ELR (cell line): ENCODE measurements at places on chromosomes 7 and 10.
A peak's percentile ranks its signal among the peaks of the same experiment; 100 is the strongest.

- DNase-seq: no peak
These were observed 51.6 kb upstream of the MACC1 start for GRCh38 chr7:20268824-20269223.

DNA sequence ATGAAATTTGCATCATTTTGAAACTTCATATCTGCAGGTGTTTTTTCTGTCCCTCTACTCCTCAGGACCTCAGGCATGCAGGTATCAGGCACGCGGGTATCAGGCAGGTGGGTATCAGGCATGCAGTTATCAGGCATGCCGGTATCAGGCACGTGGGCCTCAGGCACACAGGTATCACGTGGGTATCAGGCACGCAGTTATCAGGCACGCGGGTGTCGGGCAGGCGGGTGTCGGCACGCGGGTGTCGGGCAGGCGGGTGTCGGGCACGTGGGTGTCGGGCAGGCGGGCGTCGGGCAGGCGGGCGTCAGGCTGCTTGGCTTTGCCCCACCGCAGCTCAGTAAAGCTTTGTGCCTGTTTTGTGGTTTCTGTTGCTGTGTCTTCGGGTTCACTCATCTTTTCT, 8.7 kb downstream of the SPRN start:
- no peak for DNase-seq

DNA sequence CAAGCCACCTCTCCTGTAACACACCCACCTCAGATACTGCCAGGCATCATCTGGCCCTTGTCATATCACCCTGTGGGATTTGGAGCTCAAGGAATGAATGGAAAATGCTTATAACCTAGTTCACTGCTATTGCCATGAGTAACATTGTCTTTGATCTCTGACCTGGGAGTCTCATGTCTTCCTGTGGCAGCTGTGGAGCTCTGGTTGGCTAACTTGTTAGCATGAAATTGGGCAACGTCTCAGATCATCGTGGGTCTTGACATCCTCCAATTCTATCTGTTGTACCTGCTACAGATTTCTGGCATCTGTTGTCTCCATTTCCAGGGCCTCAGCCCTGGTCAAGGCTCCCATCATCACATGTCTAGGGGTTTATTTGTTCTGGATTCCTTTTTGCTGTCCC, 2.2 kb upstream of the TMEM270 start:
- DNase-seq: no peak

DNA sequence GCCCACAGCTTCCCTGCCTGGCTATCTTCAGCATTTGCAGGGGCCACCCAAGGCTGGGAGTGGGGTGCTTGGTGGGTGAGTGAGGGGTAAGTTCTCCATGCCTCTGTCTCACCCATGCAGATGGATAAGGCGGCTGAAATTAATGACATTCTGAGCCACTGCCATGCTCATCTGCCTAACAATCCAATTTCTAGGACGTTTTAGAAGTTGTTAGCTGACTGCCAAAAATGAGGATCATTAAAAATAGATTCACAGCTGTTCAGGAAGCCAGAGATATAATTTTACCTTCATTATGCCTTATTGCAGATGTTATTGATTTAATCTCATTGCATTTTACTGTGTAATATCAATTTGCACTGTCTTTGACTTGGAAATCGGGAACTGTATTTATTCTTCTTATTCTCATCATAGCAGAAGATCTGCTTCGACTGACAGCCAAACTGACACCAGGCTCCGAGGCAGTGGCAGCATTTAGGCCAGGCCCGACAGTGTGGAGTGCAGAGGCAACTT, 334.4 kb upstream of the NPVF start:
- DNase-seq: no peak

GRCh38 chr7:1705856-1706255, 35.8 kb downstream of the ELFN1 start:
- DNase-seq: no peak

DNA sequence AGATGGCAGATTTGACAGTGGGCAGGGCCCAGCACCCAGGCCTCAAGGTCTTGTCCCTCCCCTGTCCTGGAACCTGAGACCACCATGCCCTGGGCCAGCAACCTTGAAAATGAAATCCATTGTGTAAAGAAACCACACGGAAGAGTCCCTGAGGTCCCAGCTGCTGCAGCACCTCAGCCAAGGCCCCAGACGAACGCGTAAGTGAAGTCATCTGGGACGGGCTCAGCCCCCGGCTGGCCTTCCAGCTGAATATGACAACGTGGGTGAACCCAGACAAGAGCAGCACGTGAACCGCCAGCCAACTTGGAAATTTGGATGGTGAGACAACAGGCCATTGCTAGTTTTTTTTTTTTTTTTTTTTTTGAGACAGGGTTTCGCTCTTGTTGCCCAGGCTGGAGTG, 70.3 kb downstream of the CYTH3 start:
- no peak for DNase-seq

GRCh38 chr7:28338041-28338440, 74.3 kb upstream of the CREB5 start:
- DNase-seq: no peak

DNA sequence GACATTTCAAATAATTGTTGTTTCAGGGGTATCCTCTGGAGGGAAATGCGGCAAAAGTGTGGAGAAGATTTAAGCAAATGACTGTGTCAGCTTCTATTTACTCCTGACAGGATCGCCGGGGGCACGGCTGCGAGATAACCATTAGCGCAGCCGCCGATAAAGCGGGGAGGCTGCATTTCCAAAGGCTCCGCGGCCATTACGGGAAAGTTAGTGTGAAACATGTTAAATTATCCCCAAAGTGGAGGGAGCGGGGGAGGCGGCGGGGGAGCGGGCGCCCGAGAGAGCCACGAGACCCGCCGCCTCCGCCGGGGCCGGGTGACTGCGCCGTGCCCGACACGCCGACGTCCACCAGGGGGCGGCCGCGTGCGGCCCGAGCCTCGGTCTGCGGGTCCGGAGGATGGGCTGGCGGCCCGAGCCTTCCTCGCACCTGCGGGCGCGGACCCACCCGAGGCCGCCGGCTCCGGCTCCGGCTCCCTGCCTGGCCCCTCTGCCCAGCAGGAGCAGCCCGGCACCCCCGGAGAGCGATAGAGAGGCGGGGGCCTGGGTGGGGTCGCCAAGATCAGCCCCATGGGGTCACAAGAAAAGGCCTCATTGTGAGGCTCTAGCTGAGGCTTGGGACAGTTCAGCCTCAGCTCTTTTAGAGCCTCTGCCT, 74.4 kb upstream of the PAX2 start:
- peak; percentile 33 for DNase-seq

- DNase-seq: no peak
These were observed 101.1 kb downstream of the SLC37A3 start for GRCh38 chr7:140297192-140297591.

DNA sequence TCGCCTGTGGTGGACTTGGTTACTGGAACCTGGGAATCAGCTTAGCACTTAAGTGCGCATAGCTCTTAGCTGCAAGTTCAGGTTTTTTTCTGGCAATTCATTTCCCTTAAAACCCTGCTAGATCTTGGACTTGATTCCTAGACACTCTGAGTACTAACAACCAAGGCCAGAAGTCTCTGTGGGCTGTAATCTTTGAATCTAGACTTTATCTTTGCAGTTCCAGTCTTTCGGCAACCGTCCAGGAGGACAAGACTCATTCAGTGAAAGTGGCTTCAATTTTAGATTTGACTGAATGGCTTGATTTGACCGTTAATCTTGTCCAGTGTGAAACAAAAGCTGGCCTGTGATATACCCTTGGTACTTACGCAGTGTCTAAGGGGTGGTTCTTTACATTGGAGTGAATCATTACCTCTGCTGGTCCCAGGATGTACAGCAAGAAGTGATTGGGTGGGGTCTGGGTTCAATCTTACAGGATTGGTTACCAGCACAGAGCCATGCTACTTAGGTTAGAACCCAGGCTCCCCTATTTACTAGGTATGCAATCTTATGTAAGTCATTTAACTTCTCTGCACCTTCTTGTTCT, 16.4 kb downstream of the PTTG1IP2 start:
- no peak for DNase-seq

GRCh38 chr10:1316121-1316808, 260.1 kb downstream of the WDR37 start:
- no peak for DNase-seq

- no peak for DNase-seq
These were observed 171.9 kb upstream of the SP8 start for GRCh38 chr7:20958572-20958971.

- no peak for DNase-seq
These were observed 377.6 kb downstream of the MDFIC start for GRCh38 chr7:115299397-115300037.

DNA sequence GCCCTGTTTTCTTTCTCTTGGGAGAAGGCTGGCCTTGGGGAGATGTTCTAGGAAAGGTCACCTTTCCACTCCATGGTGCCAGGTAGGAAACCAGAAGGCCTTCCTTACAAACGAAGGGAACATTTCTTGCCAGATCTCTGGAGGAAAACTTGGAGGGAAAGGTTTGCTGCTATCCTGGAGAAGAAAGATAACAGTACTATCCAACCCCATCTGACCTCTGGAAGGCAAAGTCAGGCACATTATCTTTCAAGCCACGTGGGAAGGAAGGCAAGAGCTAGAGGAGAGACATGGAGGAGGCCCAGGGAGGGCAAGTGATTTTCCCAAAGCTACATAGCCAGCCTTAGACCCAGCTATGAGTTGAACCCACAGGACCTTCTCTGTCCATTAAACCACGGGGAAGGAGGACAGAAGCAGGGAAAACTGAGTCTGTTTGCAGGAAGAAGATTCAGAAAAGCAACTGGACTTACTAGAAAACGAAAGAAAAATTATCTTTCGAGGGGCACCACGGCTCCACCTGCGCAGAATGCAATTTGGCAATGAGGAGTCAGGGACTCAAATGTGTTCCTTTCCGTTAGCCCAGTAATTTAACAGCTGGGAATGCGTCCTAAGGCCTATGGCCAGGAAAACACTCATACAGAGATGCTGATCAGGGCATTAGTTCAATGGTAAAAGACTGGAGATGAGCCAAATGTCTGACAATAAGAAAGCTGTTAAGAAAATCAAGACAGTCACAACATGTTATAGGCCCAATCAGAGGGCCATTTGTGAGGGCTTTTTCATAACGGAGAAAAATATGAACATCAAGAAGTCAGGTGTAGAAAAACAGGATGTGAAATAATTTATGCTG, 32.0 kb upstream of the PSAP start:
- DNase-seq: no peak

DNA sequence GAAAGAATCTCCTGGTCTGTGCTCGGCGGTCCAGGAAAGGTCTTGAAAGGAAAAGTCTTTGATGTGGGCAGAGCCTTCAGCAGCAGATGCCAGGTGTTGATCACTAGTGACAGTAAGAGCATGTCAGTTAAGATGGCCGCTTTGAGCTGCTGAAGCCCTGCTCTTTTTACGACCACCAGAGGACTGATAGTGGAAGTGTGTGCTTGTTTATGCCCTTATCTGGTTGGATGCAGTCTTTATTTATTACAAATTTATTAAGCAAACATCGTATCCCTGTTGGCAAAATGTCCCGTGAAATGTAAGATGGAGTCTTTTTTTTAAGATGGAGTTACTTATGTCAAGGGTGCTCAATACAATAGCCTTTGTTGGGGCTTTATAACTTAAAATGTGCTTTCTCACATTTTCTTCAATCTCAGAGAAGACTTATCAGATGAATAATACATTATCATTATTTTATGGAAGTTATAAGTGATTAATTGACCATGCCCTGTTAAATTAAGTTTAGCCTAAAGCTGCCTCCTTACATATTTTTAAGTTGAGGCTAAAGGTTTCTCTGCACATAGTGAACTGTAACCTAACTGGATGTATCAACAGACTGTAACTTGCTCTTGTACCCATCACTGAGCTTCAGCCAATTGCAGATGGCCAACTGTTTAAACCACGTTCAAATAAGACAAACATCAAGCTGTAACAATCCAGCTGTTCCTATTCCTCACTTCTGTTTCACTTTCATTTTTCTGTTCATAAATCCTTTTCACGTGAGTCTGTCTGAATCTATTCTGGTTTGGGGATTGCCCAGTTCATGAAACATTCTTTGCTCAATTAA, 97.4 kb upstream of the PIK3CG start:
- DNase-seq: peak; percentile 46

DNA sequence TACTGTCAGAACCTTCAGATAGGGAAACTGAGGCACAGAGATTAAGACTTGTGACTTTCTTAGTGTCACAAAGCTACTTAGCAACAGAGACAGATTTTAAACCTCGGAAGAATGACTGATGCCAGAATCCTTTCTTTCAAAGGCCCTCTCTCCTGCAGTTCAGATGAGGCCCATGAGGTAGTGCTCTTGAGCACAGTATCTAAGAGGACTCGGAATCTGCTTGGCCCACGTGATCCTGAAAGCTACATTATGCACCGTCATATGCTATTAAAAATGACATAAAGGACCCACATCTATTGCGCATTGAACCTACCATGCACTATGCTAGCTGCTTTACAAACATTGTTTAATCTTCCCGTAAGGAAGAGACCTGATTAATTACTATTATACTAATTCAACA, 355.9 kb downstream of the SFMBT2 start:
- peak; percentile 3 for DNase-seq

GRCh38 chr10:77299320-77299719, 338.3 kb downstream of the KCNMA1 start:
- no peak for DNase-seq

DNA sequence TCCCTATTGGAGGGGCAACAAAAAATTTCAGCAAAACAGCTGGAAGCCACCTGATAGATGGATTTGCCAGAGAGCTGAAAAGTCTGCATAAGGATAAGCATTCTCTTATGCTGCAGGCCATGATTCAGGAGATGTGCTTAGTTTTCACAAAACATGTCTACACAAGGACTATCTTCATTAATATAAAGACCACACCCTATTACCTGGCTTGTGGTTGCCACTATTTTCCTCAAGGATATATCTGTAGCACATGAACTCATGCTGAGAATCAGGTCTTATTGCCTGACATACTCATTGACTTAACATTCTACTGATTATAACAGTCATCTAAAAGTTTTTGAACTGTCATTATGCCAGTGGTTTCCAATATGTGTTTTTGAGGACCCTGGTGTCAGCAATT, 7.1 kb upstream of the COL17A1 start:
- DNase-seq: no peak

GRCh38 chr10:121524157-121524817, 74.0 kb downstream of the FGFR2 start:
- no peak for DNase-seq

DNA sequence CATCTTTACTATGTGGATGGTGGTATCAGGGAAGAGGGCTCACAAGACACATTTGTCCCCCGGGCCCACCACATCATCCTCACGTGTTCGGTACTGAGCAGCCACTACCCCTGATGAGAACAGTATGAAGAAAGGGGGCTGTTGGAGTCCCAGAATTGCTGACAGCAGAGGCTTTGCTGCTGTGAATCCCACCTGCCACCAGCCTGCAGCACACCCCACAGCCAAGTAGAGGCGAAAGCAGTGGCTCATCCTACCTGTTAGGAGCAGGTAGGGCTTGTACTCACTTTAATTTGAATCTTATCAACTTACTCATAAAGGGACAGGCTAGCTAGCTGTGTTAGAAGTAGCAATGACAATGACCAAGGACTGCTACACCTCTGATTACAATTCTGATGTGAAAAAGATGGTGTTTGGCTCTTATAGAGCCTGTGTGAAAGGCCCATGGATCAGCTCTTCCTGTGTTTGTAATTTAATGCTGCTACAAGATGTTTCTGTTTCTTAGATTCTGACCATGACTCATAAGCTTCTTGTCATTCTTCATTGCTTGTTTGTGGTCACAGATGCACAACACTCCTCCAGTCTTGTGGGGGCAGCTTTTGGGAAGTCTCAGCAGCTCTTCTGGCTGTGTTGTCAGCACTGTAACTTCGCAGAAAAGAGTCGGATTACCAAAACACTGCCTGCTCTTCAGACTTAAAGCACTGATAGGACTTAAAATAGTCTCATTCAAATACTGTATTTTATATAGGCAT, 9.1 kb upstream of the CSGALNACT2 start:
- DNase-seq: peak; percentile 91
